Aorta (tissue), 5 donors: ENCODE measurements at places on chromosomes 1 and 21.

GRCh38 chr1:190138266-190138665, 339.4 kb downstream of the BRINP3 start:
- no peak for DNase-seq

GRCh38 chr1:6960291-6960811, 175.1 kb downstream of the CAMTA1 start:
- no peak for DNase-seq

- no peak for DNase-seq
Observed at GRCh38 chr1:244840219-244840794, 4.8 kb downstream of the COX20 start.

GRCh38 chr1:228259951-228260350, 52.1 kb downstream of the OBSCN start:
- DNase-seq, result no peak

DNA sequence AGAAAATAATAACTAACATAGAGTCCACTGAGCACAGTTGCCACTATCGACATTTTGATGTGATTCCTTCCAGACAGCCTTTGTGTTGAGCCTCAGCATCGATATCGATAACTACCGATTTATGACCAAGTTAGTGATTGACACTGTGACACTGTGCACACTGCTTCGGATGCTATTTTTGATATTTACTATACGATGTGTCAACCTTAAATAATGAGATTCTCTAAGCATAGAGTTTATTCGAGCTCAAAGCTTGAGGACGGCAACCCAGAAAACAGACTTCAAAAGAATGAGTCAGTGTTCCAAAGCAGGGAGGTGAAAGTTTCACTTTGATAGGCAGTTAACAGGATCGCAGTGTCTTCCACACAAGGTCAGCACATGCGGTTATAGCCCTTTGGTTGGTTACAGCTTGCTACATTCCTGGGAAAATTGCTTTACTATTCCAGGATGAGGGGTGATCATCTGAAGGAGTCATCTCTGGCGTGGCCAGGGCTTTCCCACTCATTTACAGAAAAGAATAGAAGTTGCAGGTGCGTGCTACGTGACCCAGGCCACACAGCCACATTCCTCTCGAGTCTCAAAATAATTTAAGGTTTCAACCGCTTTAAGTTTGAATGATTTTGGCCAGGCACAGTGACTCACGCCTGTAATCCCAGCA, 53.6 kb upstream of the EFHD2 start:
- DNase-seq, result no peak

DNA sequence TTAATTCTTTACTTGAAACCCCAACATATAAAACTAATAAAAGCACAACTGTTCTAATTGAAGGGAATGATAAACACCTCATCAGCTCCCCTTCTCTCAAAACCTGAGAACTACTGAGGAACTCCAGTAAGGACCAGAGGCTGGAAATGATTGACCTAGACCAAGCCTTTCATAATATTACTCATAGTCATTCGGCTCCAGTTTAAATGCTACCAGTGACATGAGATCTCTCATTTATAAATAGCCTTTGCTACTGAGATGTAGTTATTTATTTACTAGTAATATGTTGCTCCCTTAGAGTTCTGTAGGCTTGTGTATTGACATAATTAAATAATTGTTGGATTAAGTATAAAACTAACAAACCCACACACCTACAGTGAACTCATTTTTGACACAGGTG, 209.8 kb upstream of the PRMT6 start:
- DNase-seq, result no peak

- DNase-seq, result no peak
Observed at GRCh38 chr1:81435175-81435574, 365.6 kb upstream of the ADGRL2 start.

DNA sequence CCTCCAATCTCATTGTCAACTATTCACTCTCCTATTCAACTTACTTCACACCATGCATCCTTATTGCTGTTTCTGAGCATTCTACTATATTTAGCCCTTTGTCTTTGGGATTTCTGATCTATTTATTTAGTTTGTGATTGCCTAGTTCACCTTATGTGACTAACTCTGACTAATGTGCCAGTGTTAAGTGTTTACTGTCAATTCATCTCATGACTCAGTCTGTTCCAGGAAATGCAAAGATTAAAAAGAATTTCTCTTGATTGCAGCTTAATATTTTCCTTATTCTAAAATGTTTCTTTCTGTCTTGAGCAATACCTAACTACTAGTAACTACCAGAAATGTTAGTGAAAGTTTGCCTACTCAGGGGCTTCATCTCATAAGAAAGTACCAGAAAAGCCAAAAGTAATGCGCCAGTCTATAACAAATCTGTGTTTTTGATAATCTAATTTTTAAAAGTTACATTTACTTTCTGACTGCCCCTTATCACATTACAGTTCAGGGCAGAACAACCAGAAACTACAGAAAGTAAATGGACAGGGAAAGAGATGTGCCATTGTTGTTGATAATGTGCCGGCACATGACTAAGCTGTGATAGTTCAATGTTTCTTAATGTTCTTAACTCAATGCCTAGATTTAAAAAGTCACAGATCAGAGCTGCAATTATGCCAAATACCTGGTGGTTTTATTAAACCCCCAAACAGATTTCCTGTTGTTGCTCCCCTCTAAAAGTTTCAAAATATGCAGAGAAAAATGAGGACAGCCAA, 556.5 kb downstream of the PTBP2 start:
- no peak for DNase-seq

GRCh38 chr1:171438441-171438840, 46.9 kb upstream of the PRRC2C start:
- peak; percentile 95 for DNase-seq

- DNase-seq, result no peak
Observed at GRCh38 chr1:232613752-232614381, 16.1 kb downstream of the SIPA1L2 start.

DNA sequence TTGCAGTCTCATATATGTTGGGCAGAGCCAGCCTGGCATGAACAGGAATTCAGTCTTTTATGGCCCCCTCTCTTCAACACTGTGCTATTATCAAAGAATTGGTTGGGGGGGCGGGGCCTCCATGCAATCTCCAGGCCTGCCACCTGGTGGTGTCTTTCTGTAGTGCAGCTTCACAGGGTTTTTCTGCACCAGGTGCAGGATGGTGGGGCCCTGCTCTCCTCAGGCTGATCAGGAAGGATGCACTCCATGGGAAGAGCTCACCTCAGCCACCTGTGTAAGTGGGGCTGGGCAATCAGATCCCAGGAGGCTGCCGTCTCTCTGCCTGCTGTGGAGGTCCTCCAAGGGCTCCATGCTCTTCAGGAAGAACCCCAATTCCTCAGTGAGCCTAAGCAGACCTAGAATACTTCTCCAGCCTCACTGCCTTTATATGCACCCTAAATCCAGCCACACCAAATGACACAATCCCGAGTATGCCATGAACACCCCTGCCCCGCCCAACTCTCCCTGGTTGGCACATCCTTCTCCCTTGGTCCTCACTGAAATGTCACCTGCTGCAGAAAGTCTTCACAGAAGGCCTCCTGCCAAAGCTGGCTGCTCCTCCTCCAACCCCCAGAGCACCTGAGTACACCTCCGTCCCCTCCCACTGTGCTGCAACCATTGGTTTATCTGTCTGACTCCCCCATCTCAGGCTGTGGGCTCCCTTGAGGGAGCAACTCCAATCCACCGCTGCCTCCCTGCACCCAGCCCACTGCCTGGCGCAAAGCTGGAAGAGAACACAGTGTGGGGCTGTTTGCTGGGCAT, 16.5 kb downstream of the STK40 start:
- DNase-seq, result peak; percentile 75

GRCh38 chr1:101959456-101959855, 37.3 kb downstream of the OLFM3 start:
- no peak for DNase-seq

DNA sequence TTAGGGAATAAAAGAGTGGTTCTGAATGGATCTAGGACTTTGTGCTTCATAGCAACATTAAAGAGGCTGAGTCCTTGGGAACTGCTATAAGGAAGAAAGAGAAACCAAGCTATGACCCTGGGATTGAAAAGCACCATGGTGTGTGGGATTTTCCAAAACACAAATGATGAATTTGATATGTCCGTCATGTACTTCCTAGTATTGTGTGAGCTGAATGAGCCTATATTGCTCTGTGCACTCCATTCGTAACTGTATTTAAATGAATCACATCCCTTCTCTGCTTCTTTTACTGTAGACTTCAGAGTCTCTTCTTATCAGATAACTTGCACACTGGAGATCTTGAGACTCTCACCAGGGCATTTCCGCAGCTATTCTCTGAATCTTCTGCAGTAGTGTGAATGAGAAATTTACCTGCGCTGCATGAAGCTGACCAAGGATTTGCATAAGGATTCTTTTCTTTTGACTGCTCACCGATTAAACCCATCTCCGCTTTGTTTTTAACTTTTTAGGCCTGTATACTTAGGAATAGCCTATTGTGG, 23.1 kb upstream of the OR10J4 start:
- no peak for DNase-seq

GRCh38 chr1:151526735-151527525, 13.2 kb upstream of the TUFT1 start:
- no peak for DNase-seq

- no peak for DNase-seq
Observed at GRCh38 chr1:171159148-171159547, 26.0 kb upstream of the FMO2 start.

DNA sequence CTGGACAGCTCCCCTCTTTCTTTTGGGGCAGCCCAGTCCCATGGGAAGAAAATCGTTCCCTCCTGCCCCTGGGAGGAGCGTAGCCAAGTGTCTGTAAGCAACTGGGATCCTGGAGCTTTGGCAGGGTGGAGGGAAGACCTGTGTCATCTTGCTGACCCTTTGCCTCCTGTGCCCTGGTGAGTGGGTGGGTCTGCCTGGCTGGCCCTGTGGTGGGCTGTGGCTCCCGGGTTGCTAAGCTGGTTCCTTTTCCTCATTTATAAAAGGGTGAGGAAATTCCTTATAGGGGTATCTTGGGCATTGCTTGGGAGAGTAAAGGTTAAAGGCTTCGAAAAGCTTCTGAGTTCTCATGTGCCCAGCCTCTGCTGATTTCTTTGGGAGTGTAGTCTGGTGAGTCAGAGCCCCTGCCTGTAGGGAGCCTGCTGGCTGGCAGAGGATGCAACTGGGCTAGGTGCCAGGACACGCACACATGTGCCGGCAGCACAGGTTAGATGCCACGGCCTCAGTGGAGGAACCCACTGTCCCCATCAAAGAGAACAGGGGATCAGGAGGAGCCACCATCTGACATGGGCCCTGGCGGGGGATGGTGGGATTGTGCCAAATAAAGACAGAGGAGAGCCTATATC, 85.2 kb downstream of the ARHGEF10L start:
- peak; percentile 87 for DNase-seq

DNA sequence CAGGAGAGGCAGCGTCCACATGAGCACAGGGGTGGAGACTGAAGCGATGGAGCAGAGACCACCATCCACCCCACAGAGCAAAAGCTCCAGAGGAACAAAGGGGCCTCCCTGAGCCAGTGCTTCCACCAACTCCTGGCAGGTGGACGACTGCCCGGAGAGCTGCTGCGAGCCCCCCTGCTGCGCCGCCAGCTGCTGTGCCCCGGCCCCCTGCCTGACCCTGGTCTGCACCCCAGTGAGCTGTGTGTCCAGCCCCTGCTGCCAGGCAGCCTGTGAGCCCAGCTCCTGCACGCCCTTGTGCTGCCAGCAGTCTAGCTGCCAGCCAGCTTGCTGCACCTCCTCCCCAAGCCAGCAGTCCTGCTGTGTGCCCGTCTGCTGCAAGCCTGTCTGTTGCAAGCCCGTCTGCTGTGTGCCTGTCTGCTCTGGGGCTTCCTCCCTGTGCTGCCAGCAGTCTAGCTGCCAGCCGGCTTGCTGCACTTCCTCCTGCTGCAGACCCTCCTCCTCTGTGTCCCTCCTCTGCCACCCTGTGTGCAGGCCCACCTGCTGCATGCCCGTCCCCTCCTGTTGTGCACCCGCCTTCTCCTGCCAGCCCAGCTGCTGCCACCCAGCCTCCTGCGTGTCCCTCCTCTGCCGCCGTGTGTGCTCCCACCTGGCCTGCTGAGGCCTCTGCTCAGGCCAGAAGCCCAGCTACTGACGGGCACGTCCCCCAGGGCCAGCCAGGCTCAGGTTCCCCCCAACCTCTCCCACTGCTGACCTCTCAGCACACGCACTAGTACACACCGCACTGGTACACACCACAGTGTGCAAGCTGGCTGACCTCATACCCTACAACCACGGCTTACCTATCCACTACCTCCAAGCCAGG, 5.4 kb downstream of the KRTAP10-12 start:
- no peak for DNase-seq

GRCh38 chr21:23725576-23725975, 1881.7 kb downstream of the MRPL39 start:
- no peak for DNase-seq

- no peak for DNase-seq
Observed at GRCh38 chr1:116895073-116895472, 14.6 kb upstream of the PTGFRN start.

DNA sequence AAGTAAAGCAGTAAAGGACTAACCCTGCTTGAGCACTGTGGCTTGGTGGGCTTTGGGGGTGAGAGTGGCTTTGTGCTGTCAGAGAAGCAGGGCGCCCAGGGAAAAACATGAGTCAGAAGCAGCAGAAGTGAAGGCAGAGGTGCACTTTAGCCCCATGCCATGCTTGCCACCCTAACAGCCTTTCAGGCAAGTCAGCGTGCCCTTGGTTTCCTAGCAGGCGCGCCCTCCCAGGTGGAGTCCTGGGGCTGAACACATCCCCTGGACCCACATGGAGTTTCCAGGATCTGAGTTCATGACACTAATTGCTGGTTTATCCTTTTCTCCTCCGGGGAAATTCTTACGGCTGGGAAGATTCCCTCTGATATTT, 106.6 kb downstream of the TLR5 start:
- no peak for DNase-seq

GRCh38 chr1:155226188-155226909, 17.9 kb downstream of the MTX1 start:
- DNase-seq, result peak; percentile 93

- no peak for DNase-seq
Observed at GRCh38 chr1:172781513-172782140, 122.7 kb downstream of the FASLG start.

DNA sequence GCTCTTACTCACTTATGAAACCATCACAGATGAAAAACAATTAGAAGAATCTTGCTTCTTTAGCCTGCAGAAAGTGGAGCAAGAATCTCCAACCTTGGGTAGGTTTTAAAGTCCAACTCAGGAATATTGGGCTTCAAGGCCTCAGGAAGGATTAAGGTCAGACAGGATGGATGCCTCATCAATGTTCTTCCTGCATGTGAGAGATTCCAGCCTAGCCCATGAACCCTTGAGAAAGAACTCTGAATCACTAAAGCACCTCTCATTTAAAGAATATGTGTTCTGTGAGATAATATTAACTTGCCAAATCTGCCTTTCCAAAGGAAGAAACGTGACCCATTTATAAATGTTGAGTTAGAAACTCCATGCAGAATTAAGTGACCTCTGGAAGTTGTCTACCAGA, 345.2 kb upstream of the CAMK1G start:
- DNase-seq, result no peak

DNA sequence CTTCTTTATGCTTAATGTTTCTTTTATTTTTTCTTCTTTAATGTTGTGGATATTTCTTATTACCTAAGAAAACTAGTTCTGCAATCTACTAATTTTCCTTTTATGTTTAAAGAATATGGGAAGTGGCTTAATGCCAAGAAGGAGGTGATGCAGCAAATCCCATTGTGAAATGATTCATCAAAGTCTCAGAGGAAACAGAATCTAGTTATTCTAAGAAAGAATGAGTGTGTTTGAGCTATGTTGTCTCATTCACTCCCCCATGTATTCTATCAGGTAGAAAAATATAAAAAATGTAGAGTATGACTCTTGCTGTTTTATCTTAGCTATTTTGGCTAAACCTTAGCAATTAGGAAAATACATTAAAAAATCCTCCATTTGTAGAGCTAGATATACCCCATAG, 659.9 kb upstream of the RGS18 start:
- DNase-seq, result no peak

- no peak for DNase-seq
Observed at GRCh38 chr1:116147972-116148371, 36.8 kb downstream of the MAB21L3 start.
